Ovary (tissue), 10 donors: ENCODE measurements at places on chromosomes 6 and 20. TPM values are rescaled to one million over a fixed set of nuclear protein-coding genes. Genes with fewer than 3 reads are reported as not detected.
A peak's percentile ranks its signal among the peaks of the same experiment; 100 is the strongest.

RGS17 gene
- total RNA-seq: 0.30 TPM

- no peak overlapping the region for H3K4me3 ChIP-seq
- H3K4me1 ChIP-seq: peaks cover 8% of the 10 kb centered on the region
- no peaks in the 10 kb centered on the region for H3K27me3 ChIP-seq
- DNase-seq: peak; percentile 75
- peak overlapping the region; percentile 26 for H3K27ac ChIP-seq
Observed at GRCh38 chr20:33653218-33653899, 8.8 kb upstream of the C20orf144 start.

DNA sequence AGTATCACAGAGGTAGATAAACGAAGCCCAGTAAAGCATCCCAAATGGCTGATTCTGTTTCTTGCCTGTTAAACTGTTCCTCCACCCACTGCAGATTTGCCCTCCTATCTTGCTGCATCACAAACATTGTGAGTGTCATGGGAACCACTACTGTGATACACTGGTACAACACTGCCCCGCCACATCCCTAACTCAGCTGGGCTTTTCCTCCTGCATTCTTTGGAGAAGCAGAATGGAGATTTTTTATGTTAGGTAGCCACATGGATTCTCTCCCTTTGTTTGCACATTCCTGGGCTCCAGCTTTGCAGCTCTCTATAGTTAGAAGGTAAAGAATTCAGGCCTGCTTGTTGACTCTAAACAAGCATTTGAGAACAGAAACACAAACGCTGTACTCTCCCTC, 234.1 kb downstream of the TMEM242 start:
- peaks cover 14% of the 10 kb centered on the region for H3K4me1 ChIP-seq
- H3K27ac ChIP-seq: no peak overlapping the region
- H3K36me3 ChIP-seq: no peaks in the 10 kb centered on the region
- no peaks in the 10 kb centered on the region for H3K27me3 ChIP-seq
- no peak overlapping the region for H3K4me3 ChIP-seq

- H3K4me3 ChIP-seq: peak overlapping the region; percentile 82
- peak overlapping the region; percentile 85 for H3K27ac ChIP-seq
- peak; percentile 54 for DNase-seq
Observed at GRCh38 chr20:25623225-25623735, 534 bp downstream of the NANP start.
